Activated CD4-positive, alpha-beta T cell treated with anti-CD3 and anti-CD28 coated beads, Interleukin-2, amount 10 ng/mL, durations not matched to agents 7 days and 5 days (primary cell): ENCODE measurements at places on chromosomes 11 and 22. TPM values are rescaled to one million over a fixed set of nuclear protein-coding genes. Genes with fewer than 3 reads are reported as not detected.

Gene LZTR1
- 66.4 TPM for total RNA-seq

Gene ALKBH3
- total RNA-seq, result 34.6 TPM

Gene MUC2
- total RNA-seq, result not detected

Gene SWAP70
- 10.3 TPM for total RNA-seq

Gene PIK3C2A
- total RNA-seq, result 19.8 TPM

Gene TMEM126A
- total RNA-seq, result 30.7 TPM

Gene HMOX1
- 0.32 TPM for total RNA-seq

Gene EXPH5
- total RNA-seq, result 3.3 TPM

Gene CCDC90B
- 27.9 TPM for total RNA-seq

Gene ANO5
- total RNA-seq, result 0.12 TPM

Gene CPT1B
- 113 TPM for total RNA-seq

Gene AP2A2
- 66.7 TPM for total RNA-seq

Gene ART5
- not detected for total RNA-seq

Gene APOBEC3H
- total RNA-seq, result 46.0 TPM

Gene TEX54
- 0.48 TPM for total RNA-seq

Gene CHRDL2
- total RNA-seq, result not detected

Gene KCTD14
- total RNA-seq, result 0.25 TPM

Gene JAML
- 122 TPM for total RNA-seq

Gene USP28
- 36.7 TPM for total RNA-seq

Gene C11orf52
- total RNA-seq, result 0.27 TPM

Gene CST6
- not detected for total RNA-seq

Gene MUC5AC
- total RNA-seq, result not detected

Gene KRTAP5-10
- not detected for total RNA-seq

Gene RAB36
- 0.27 TPM for total RNA-seq

Gene RBMXL2
- not detected for total RNA-seq

Gene MCAM
- 1.4 TPM for total RNA-seq

Gene CTSF
- total RNA-seq, result 3.9 TPM

Gene LRRC4C
- total RNA-seq, result not detected

Gene RAG1
- 0.25 TPM for total RNA-seq

Gene EPS8L2
- 11.9 TPM for total RNA-seq

Gene UPK3A
- not detected for total RNA-seq

Gene MS4A7
- not detected for total RNA-seq

Gene CEND1
- 0.20 TPM for total RNA-seq

Gene ADAMTS15
- 0.05 TPM for total RNA-seq

Gene SEPTIN5
- not detected for total RNA-seq

Gene SPINDOC
- 40.7 TPM for total RNA-seq

Gene RHOD
- 0.35 TPM for total RNA-seq

Gene BIRC2
- total RNA-seq, result 41.2 TPM

Gene RTN4RL2
- total RNA-seq, result not detected

Gene KCNQ1
- total RNA-seq, result 24.3 TPM

Gene KDM4D
- total RNA-seq, result 0.84 TPM

Gene CCDC134
- total RNA-seq, result 21.0 TPM

Gene KRTAP5-7
- 0.29 TPM for total RNA-seq

Gene TOLLIP
- 35.3 TPM for total RNA-seq

Gene OR51B4
- total RNA-seq, result not detected

Gene RIMBP3C
- 0.92 TPM for total RNA-seq

Gene ARHGAP8
- 0.30 TPM for total RNA-seq

Gene GLYATL1B
- not detected for total RNA-seq

Gene CREB3L1
- not detected for total RNA-seq

Gene SYNGR1
- total RNA-seq, result 0.77 TPM

Gene FOLH1
- not detected for total RNA-seq

Gene RFPL1
- not detected for total RNA-seq

Gene OR52M1
- not detected for total RNA-seq

Gene SCARF2
- total RNA-seq, result 1.2 TPM

Gene MIOX
- 0.23 TPM for total RNA-seq

Gene TRIM51
- not detected for total RNA-seq
